ENCODE measurements at places on chromosomes 3 and 15. TPM values are rescaled to one million over a fixed set of nuclear protein-coding genes. Genes with fewer than 3 reads are reported as not detected.

Gene SOX14
- total RNA-seq = not detected

GRCh38 chr3:179348325-179349013 lies 960 bp downstream of the MFN1 start:
- no peaks in the 10 kb centered on the region for H3K36me3 ChIP-seq
- no peaks in the 10 kb centered on the region for H3K27me3 ChIP-seq
- H3K4me3 ChIP-seq = peak overlapping the region; percentile 93
- DNase-seq = no peak
- peak overlapping the region; percentile 88 for H3K27ac ChIP-seq

DNA sequence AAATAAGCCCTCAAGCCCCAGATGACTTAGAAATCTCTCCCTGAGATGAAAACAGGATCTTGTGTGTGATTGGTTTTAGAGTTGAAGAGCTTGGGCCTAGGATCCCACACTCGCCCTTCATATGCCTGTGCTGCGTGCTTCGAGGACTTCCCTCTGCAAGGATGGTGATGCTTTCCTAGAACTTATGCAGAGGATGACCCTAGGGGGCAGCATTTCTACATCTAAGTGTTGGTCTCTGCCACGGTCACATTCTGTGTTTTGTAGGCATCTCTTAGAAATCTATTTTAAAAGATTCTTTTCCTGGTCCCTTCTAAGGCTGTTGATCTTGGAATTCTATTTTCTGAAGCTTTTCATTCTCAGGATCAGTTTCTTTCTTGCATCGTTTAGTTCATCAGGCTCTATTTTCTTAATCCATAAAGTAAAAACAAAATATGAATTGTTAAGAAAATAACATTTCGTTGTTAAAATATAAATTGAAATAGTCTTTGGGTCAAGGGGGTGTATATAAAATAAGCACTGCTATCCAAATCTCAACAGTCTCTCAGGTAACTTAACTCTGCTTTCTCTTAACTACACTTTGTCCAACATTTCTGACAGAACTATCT lies 45.7 kb downstream of the WDR76 start:
- no peak overlapping the region for H3K4me3 ChIP-seq
- peak; percentile 25 for DNase-seq
- H3K27ac ChIP-seq = no peak overlapping the region
- no peaks in the 10 kb centered on the region for H3K4me1 ChIP-seq
- H3K36me3 ChIP-seq = no peaks in the 10 kb centered on the region

DNA sequence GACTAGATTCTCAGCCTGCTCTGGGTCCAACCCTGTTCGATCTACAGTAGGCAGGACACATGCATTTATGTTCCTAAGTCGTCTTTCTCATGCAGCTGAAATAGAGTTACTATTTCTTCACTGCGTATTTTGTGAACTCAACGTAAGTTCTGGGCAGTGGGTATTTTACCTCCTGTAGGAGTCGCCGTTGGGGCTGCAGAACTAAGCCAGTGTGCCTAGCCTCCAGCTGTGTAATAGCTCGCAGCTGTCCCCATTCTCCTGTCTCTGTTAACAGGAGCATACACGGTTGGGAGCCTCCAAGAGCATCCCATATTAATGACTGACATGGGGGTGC lies 58.4 kb upstream of the HRH1 start:
- no peak for DNase-seq
- H3K4me1 ChIP-seq = no peaks in the 10 kb centered on the region
- no peak overlapping the region for H3K4me3 ChIP-seq
- no peaks in the 10 kb centered on the region for H3K36me3 ChIP-seq

DNA sequence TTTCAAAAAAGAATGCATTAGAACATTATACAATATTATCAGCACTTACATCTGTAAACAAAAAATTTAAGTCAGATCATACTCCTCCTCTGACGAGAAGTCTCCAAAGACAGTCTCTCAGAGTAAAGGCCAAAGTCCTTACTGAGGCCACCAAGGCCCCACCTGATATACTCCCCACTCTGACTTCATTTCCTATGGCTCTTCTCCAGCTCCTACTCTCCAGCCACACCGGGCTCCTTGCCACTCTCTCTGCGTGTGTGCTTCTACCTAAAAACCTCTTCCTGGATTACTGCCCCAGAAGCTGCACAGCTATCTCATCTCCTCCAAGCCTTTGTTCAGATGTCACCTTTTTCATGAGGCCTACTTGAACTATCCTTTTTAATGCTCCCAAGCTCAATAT lies 5.0 kb downstream of the DCP1A start:
- peak overlapping the region; percentile 20 for H3K27ac ChIP-seq
- H3K4me1 ChIP-seq = peaks cover 5% of the 10 kb centered on the region
- no peaks in the 10 kb centered on the region for H3K27me3 ChIP-seq
- no peak overlapping the region for H3K4me3 ChIP-seq
- no peaks in the 10 kb centered on the region for H3K36me3 ChIP-seq

Gene LRRC34
- total RNA-seq = 0.77 TPM

DNA sequence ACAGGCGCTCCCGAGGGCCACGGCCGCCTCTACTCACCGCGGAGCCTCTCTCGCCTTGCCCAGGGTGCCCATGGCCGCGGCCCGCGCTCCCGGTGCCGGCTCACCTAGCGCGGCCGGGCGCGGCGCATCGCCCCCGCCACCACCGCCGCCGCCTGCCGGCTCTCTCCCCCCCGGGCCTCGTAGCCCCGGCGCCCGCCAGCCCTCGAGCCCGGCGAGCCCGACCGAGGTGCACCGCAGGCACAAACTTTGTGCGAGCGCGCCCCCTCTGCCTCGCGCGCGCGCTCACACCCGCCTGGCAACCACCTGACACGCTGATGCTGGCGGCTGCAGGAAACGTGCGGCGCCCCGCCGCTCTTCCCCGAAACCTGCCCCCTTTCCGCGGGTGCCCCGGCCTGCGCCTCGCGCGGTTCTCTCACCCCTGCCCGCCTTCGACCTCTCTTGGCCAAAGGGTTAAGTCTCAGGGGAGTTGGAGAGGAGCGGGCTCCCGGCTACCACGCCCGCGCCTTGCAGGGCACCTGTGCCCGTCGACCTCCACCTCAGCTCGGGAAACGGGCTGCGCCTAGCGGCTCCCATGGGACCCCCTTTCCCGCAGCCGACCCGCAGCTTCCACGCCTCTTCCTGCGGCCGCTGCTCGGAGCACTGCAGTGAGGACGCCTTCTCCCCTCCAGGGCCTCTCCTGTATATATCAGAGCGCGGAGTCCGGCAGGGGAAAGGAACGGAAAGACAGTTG lies at the start of gene RASGRP1:
TSS of gene RASGRP1 (minus strand) at position 258 of the 730 bp plus-strand sequence. CDS start at position 72, 186 bp downstream.
- H3K27ac ChIP-seq = peak within 1 kb of the TSS; percentile 47
- H3K4me1 ChIP-seq = no peaks in the 10 kb centered on the region
- peaks cover 10% of the 10 kb centered on the region for H3K27me3 ChIP-seq
- peak within 1 kb of the TSS; percentile 76 for H3K4me3 ChIP-seq
- DNase-seq = peak; percentile 75
- no peaks in the 10 kb centered on the region for H3K36me3 ChIP-seq

Measured in colonic mucosa (tissue), 4 donors.